ENCODE measurements at places on chromosomes 3 and 15.

DNA sequence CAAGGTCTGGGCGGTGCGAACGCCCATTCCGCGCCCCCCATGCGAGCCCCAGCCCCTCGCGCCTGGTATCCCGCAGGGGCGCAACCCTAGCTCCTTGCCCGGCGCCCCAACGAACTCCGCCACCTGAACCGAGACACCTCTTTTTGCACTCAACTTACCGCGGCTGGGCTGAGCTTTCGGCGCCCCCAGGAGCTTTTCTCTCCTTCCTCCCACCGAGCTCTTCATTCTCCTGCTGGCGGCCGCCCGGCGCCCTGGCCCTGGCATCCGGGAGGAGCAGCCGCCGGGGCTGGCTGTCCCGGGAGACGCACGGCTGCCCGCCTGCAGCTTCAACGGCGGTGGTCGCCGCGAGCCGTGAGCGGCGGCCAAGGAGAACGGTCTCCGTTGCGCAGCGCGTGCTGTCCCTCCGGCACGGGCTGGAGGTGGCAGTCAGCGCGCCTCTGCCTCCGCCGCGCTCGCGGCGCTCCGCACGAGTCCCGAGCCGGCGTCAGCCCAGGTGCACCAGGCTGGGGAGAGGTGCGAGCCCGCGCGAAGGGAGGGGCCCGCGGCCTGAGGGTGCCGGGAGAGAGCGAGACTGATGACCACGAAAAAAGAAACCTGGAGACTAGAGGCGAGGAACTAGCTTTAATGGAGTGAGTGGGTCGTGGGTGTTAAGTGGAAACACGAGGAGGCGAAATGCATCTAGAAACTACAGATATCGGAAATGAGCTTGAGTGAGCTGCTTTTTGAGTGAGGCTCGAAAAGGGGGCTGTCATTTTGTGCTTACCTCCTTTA, 621.5 kb upstream of the ZNF385D start:
- no peak for DNase-seq

GRCh38 chr3:74624301-74624700, 9.8 kb upstream of the CNTN3 start:
- DNase-seq: no peak

DNA sequence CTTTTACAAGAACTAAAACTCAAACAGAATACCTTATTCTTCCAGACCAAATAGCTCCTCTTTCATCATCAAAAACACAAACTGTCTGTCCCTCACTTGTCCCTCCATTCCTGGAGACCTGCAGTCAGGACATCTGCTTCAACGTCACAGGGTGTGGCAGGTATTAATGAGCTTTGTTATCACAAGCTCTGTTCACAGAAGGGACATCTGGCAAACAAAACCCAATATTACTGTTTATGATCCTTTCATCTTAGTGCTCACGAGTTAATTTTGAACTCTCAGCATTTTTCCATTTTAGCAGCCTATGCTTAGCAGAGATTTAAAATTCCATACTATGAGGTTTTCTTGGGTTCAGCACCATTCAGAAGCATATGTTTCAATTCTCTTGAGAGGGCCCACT, 32.9 kb downstream of the AP3S2 start:
- DNase-seq: no peak

DNA sequence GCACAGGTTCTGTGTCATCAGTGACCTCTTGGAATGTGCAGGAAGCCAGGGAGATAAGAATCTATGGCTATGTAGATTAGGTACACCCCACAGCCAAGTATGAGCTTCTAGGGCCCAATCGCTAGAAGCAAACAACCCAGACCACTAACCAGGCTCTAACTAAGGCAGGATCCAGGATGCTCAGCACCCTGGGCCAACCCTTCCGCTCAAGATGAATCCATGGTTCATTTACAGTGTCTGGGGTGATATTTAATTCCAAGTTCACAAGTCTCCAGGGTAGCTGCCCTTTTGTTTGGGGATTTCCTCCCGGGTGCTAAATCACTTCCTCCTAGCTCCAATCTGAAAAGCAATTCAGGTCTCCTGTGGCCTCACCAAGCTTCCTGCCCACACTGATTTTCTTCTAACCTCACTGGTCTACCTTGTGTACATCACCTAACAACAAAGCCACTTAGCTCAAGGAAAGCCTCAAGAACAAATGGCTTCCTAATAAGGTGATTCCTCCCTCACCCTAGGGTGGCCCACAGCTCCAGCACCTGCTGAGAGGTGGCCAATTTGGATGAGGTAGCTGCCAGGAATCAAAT, 2.4 kb downstream of the EHD4 start:
- no peak for DNase-seq

Measured in NCI-H1092 treated with DMSO at 0.1 percent for 48 hours (cell line).